ENCODE measurements at places on chromosomes 12 and 14.
A peak's percentile ranks its signal among the peaks of the same experiment; 100 is the strongest.

DNA sequence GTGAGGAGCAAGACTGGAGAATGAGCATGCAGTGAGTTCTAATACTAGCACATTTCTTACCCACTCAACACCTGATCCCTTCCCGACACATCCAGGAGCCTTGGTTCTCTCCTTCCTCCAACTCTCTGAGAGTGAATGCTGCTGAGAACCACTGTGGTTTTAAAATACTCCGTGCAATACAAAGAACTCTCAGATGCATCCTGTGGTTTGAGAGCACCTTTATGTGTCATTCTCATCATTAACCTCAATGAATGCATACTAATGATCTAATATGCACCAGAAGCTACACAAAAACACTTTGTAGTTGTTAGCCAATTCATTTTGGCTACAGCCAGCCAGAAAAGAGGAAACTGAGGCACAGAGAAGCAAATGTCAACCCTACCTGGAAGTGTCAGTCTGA lies 87.6 kb downstream of the GALNT8 start:
- DNase-seq = no peak

- DNase-seq = peak; percentile 45
Observed at GRCh38 chr12:49661191-49661590, 37.8 kb downstream of the PRPF40B start.

DNA sequence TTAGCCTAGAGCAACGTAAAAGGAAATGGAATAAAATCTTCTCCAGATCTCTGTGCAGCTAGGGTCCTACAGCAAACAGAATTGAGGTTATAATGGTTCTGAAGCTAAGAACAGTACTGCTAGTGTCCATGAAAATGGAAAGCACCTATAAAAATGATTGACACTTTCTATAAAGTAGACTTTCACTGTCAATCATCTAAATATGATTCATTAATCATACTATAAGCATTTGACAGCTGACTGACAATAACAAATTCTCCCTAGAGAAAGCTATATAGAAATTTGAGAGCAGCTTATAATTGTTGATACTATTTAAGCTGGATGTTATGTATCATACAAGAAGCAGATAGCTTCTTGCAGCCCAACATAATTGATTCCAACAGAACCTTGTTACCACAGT lies 80.9 kb downstream of the PDZRN4 start:
- DNase-seq = no peak

GRCh38 chr12:17383321-17383720 lies 706.7 kb downstream of the RERGL start:
- no peak for DNase-seq

DNA sequence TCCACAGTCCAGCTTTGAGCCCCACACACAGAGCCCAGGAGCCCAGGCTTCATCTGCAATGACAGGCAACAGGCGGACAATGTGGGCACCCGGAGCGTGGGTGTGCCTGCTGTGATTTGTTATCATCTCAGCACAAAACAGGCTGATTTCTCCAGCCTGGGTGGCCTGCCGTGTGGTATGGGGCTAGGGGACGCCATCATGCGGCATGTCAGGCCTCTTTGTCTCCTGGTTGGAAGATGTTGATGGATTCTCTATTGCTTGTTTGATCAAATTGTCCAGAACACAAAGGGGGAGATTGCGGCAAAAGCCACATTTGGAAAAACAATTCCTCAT lies 147.1 kb downstream of the KIF26A start:
- no peak for DNase-seq

GRCh38 chr14:93905623-93906022 lies 21.5 kb upstream of the FAM181A start:
- DNase-seq = no peak
